ENCODE measurements at places on chromosomes 7 and 10. TPM values are rescaled to one million over a fixed set of nuclear protein-coding genes. Genes with fewer than 3 reads are reported as not detected.

Gene EGR2
- total RNA-seq: 76.7 TPM

- DNase-seq: no peak
These were observed 28.4 kb downstream of the ITGB1 start for GRCh38 chr10:32929634-32930033.

DNA sequence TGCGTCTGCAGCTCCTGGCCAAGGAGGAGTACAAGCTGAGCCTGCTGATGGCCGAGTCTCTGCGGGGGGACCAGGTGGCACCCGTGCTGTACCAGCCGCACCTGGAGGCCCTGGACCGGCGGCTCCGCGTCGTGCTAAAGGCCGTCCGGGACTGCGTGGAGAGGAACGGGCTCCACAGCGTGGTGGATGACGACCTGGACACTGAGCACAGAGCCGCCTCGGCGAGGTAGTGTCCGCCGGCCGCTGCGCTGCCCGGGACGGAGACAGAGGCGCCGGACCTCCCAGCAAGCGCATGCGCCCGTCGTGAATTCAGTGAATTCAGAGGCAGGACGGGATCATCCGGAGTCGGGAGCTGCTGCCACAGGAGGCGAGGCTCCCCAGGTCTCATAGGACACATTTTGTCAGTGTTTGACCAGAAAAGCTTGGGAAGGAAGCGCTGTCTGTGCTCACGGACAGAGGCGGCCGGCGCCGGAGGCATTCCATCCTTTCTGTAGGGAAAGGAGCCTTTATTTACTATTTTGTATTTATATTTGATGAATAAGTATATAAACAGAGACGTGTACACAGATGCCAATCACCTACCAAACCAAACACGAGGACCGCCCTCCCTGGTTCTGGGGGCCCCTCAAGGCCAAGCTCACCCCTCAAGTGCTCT is 30.1 kb upstream of the FOXL3 start:
- DNase-seq: no peak

DNA sequence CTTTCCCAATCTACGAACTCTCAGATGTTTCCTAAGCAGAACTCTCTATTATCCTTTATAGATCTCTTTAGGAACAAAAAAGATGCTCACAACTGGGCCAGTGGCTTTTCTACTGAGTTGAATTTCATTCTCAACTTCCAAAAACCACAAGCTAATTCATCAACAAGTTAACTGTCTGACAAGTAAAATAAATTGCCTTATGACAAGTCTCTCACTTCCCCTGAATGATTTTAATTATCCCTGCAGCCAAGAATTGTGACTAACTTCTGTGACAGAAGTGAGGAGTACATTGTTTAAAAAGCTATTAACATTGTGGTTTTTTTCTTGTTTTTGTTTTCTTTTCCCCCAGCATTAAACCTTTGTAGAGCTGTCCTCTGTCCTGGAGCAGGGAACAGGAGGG is 343.1 kb downstream of the HPSE2 start:
- no peak for DNase-seq

GRCh38 chr10:111023060-111023459 is 53.8 kb upstream of the ADRA2A start:
- no peak for DNase-seq

Data from activated T-cell treated with anti-CD3 and anti-CD28 coated beads, Interleukin-2, amount 50 U/mL, for 72 hours (primary cell).